Femur (tissue), 1 donor: ENCODE measurements at places on chromosomes 2 and 18.

- DNase-seq: no peak
Measured at GRCh38 chr2:111712940-111713515, 171.0 kb downstream of the ANAPC1 start.

GRCh38 chr2:24058564-24059271 lies 9.2 kb downstream of the FKBP1B start:
- no peak for DNase-seq

GRCh38 chr18:69647702-69648101 lies 247.0 kb downstream of the DOK6 start:
- DNase-seq: no peak

GRCh38 chr18:74450626-74451025 lies 6.5 kb downstream of the DIPK1C start:
- no peak for DNase-seq

DNA sequence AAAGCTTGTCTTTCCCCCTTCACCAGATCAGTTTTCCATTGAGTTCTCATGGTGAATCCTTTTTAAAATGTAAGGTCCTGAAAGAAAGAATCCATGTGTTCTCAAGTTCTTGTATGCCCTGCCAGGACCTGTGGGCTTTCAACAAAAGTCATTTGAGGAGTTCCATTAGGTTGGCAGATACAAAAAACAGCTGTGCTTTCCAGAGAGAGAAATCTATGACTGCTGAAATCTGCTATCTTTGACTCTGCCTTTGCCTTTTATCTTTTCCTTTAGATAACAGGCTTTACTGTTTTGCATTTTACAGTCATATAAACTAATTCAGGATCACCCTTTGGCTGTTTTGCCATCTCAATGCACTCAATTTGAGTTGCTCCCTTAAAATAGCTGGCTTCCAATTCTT lies 59.7 kb downstream of the CXCR4 start:
- DNase-seq: no peak

- no peak for DNase-seq
Measured at GRCh38 chr2:237732070-237732469, 66.5 kb upstream of the RBM44 start.

DNA sequence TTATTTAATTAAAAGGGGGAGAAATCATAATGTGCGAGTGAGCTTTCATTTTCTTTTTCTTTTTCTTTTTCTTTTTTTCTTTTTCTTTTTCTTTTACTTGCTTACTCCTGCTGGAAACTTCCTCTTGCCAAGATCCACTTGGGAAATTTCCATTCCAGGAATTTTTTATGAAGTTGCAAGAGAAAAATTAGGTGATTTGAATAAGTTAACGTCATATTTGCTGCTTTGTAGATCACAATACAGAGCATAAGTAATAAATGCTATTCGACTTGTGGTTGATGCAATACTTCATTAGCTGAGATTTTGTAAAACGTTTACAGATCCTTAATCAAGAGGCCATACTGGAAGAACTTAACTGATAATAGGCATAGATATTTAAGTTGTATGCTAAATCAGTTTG lies 354.7 kb upstream of the SMIM21 start:
- no peak for DNase-seq

- DNase-seq: no peak
Measured at GRCh38 chr2:154911729-154912128, 213.2 kb downstream of the KCNJ3 start.

- no peak for DNase-seq
Measured at GRCh38 chr2:175282300-175282699, 100.8 kb upstream of the ATP5MC3 start.

- DNase-seq: no peak
Measured at GRCh38 chr2:224908818-224909217, 133.4 kb downstream of the DOCK10 start.

- DNase-seq: no peak
Measured at GRCh38 chr18:64258111-64258650, 109.3 kb upstream of the LINC00305 start.
